Fibroblast of skin of back (primary cell): ENCODE measurements at places on chromosomes 7 and 10.

DNA sequence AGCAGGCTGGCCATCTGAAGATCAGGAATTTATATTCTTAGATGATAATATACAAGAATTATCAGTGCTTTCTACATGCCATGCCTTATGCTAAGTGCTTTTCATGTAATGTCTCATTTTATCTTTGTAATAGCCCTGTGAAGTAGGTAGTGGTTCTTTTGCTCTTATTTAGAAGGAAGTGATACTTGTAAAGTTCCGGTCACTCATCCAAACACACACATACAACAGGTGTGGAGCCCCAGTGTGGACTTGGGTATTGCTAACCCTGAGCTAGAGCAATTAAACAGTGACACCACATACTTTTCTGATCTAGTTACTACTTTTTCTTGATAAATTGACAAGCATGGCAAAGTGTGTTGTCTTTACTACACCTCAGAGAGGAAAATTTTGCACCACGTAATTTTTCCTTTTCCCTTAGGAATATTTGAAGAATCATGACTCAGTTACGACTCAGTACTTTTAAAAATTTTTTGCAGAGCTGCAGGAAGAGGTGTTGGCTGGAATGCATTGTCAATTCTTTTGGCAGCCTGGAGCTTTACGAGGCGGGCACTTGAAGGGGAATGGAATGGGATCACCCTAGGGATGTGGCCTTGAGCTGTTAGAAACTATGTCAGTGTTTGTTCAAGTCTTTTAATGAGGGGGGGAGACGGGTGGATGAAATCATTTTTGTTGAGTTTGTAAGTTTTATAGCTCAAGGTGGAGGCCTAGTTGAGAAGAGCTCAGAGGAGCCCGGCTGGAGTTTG lies 212.5 kb upstream of the CELF2 start:
- peak; percentile 95 for DNase-seq

- peak; percentile 52 for DNase-seq
Observed at GRCh38 chr7:134640842-134641715, 5.6 kb upstream of the BPGM start.

DNA sequence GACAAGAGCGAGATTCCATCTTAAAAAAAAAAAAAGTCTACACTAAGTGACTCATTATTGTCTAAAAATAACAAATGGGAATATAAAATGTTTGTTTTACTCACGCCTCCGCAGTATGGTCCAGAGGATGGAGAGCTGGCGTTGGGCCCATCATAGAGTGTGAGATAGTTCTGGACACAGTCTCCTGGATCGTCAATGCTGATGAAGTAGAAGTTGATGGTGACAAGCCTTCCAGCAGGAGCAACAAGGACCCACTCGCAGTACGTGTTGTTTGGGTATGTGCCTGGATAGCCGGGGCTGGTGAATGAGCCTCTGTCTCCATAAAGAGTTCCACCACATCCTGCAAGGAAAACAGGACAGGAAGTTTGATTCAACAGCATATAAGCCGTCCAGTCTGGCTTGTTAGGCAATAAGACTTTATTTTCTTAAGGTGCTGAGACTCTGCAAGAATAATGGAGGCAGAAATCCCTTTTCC lies 11.5 kb upstream of the RSU1 start:
- DNase-seq, result peak; percentile 91

GRCh38 chr10:16809074-16809718 lies 8.0 kb downstream of the RSU1 start:
- peak; percentile 31 for DNase-seq

- DNase-seq, result no peak
Observed at GRCh38 chr7:2823130-2823529, 21.0 kb downstream of the GNA12 start.

GRCh38 chr10:75441196-75441595 lies 9.8 kb downstream of the LRMDA start:
- no peak for DNase-seq

DNA sequence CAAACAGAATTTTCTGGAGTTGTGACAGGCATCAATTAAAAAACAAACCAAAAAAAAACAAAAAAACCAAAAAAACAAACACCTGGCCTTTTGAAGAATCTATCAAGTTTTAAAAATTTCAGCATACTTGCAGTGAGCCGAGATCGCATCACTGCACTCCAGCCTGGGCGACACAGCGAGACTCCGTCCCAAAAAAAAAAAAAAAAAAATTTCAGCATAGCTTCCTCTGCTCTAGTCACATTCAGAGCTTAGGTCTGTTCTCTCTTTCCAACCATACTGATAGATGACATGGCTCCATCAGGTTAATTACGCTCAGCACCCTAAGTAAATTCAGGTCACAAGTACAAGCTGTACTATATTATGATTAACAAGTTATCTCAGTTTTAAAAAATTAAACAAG lies 3.1 kb downstream of the KBTBD2 start:
- no peak for DNase-seq

DNA sequence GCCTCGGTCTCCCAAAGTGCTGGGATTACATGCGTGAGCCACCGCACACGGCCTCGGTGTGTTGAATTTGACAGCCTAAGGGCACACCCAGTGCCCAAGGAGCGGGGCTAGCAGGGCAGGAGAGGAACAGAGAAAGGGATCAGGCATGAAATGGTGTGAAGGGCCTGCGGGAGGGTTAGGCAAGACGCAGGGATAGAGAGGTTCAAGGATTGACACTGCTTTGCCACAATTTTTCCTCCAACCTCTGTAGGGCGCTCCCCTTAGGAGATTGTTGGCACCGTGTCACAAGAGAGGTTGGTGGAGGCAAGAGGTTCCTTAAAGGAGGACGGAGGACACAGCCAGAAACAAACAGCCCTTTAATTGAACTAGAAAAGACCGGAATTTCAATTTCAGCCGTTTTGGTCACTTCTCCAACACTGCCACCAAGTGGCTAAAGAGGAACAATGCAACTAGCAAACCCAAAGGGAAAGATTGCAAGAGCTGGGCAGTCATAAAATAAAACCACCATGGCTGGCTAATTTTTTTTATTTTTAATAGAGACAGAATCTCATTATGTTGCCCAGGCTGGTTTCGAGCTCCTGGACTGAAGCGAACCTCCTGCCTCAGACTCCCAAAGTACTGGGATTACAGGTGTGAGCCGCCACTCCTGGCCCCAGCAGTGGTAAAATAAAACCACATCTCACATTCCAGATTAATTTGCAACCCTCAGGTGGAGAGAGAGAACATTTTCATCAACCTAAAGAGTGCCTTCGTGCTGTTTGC lies 6.9 kb upstream of the CREB3L2 start:
- DNase-seq, result peak; percentile 70

- peak; percentile 30 for DNase-seq
Observed at GRCh38 chr7:78499971-78500370, 701.4 kb downstream of the PHTF2 start.

DNA sequence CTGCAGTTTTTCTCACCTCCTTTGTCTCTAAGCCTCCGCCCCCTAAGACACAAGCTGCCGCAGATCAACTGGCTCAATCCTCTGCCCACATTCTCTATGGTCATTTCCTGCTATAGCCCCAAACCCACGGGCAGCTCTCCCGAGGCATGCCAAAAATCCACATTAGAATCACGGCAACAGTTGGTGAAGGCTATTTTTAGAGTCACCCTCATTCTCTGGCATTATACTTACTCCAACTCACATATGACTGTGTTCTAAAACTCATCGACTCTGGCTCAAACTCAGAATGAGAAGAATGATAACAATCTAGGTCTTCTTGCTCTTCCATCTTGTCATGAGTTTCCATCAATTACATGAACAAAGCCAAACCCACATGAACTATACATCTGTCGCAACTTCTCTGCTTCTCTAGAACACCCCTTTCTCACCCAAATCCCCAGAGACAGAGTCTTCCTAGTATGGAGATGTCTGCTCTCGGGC lies 10.9 kb upstream of the KIAA1549 start:
- peak; percentile 54 for DNase-seq

- DNase-seq, result peak; percentile 33
Observed at GRCh38 chr7:134907639-134908038, 78.7 kb upstream of the AGBL3 start.

GRCh38 chr7:158043551-158044481 lies 543.8 kb downstream of the PTPRN2 start:
- DNase-seq, result no peak

GRCh38 chr7:150415161-150416153 lies 35.0 kb upstream of the GIMAP8 start:
- no peak for DNase-seq

DNA sequence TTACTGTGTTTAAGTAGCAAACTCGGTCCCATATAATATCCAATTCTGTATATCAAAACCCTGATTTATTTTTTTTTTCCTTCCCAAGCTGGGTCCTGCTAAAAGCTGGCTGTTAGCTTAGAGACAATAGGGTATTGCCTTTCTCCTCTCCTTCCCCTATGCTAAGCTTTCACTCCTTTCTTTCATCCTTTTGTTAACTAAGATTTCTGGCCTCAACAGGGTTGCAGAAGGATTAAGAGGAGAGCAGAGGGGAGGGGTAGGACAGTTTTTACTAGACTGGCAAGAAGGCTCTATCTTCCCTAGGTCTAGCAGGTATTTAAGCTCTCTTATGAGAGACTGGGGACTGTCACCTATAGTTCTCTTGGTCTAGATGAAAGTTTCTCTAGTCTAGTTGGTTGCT lies 229.2 kb downstream of the KCND2 start:
- no peak for DNase-seq

DNA sequence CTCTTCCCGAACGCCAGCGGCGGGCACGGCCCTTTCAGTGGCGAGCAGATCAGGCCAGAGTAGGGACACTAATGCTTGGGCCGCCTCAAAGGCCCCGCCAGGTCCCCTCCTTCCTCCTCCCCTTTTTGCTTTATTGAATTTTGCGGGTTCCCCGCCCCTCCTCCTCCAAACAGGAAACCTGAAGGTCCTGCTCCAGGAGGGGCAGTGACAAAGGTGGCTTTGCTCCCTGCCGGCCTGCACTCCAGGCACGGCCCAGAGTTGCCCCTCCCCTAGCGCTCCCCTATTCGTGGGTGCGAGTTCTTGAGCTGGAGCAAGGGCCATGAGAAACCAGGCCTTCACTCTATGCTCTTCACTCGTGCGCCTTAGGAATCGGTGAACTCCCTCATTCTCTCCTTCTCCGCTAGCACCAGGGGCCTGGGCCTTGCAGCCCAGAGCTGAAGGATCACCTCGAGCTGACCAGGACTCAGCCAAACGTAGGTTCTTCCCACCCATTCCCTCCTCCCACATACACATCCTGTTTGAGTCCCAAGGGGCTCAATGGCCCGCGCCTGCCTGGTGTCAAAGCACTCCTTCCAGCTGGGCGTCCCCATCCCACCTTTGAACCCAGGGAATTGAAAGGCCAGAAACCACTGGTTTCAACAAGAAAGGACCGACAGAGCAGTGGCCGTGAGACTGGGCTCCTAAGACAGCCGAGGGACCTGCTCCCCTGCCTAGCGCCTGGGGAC lies 619 bp upstream of the HOXA6 start:
- no peak for DNase-seq

GRCh38 chr10:116138897-116139296 lies 134.1 kb downstream of the GFRA1 start:
- DNase-seq, result no peak

DNA sequence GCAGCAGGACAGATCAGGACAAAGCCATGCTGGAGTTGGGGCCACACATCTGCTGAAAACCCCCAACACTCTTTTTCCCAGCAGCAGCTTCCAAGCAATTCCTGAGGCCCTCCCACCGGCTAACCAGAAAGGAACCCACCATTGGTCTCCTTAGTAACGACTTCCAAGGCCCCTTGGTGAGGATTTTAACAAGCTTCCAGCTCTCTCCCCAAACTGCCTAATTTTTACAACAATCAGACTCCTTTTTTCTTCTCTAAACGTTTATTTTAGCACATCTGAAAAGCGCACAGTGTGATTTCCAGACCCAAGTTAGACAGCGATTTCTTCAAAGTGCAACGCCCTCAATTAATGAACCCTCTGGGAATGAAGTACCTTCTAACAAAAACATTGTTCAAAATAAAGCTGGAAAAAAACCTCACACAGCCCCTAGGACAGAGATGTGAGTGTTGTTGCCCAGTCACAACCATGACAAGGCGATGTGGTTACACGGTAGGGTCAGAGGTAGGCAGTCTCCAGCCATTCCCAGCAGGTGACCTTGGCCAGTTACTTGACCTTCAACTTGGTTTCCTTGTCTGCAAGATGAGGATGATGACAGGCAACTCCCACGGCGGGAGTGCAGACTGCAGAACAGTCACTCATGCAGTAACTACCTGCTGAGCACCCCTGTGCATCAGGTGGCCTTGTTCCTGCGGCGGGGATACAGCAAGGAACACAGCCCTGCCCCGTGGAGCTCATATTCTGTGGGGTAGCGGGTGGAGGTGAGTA lies 82.3 kb downstream of the SLIT1 start:
- DNase-seq, result no peak

DNA sequence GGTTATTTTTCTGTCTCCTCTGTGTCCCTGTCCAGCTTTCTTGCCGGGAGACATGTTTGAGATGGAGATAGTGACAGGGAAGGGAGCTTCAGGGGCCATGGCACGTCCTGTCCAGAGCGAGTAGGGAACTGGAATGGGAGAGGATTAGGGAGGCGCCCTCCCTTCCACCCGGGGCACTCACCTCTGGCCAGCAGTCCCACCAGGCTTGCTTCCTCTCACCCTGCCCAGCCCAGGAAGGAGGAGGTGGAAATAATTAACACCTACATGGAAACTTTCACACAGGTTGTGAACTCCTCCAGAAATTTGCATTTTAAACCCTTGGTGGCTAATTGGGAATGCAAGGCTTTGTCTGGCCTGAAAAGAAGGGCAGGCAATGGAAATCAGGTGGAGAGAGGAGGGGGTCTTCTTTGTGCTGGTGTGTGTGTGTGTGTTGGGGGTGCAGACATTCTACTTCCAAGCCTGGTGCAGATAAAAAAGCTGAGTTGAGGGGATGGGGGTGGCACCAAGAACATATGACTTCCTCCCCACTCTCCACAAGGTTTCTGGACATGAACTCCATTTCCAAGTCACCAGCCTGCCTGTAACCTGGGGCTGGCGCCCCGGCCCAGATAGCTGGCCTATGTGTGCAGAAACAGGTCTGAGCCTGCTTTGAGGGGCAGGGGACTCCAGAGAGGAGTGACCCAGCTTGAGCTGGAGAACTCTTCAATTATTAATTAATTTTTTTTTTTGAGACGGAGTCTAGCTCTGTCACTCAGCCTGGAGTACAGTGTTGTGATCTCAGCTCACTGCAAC lies 199.4 kb downstream of the CYP26A1 start:
- DNase-seq, result no peak

DNA sequence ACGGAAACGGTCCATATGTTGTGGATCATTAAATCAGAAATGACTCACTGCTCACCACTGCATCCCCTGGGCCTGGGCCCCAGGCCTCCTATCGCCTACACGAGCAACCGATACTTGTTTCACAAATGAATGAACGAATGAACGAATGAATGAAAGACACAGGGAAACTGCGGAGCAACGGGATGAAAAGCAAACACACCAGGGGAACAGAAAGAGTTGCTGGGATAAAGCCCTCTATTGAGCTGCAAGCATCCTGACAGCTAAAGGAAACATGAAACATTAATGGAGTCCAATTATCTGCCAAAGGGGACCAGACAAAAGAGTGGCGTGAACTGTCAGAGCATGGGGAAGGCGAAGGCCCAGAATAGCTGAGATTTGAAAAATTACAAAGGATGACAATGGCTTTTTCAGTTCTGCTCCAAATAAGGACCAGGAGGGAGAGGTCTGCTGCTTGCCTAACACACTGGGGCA lies 92.1 kb downstream of the GRB10 start:
- DNase-seq, result peak; percentile 45

- DNase-seq, result no peak
Observed at GRCh38 chr7:22718911-22719420, 8.0 kb upstream of the IL6 start.
